ENCODE measurements at places on chromosomes 7 and 10.

DNA sequence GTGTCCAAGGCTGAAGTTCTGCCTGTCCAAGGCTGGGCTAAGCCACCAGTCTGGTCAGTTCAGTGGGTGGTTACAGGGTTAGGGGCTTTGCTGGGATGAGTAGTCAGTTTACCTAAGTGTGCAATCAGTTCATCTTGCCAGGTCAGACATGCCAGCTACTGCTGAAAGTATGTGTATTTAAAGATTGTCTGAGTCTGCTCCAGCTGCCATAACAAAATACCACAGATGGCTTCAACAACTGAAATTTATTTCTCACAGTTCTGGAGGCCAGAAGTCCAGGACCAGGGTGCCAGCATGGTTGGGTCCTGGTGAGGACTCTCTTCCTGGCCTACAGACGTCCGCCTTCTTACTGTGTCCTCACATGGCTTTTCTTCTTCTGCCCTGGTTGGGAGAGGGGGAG lies 52.4 kb upstream of the TNS3 start:
- DNase-seq, result no peak

DNA sequence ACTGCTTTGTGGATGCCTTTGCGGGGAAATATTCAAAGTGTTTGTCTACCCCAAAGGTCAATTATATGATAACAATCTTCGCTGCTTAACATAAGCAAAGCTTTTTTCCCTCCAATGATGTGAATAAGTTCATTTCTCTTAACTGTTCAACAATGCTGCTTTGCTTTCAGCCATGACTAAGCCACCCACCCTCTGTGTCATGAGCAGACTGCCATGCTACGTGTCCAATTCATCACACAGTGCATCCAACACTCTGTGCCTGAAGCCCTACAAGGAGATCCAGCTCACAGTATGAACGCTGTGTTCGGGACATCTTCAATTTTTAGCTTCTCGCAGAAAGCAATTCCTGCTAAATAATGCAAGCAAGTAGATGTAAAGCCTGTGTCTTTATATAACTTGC lies 5.7 kb upstream of the TAS2R40 start:
- no peak for DNase-seq

GRCh38 chr7:117200786-117201458 lies 121.9 kb downstream of the WNT2 start:
- DNase-seq, result no peak

- DNase-seq, result peak; percentile 63
These were observed at the start of gene KLF6 for GRCh38 chr10:3784510-3785250. KLF6 (minus strand) TSS chr10:3785209; CDS start chr10:3785014, 195 bp downstream.

GRCh38 chr10:49512121-49512809 lies 26.7 kb downstream of the ERCC6 start:
- DNase-seq, result no peak

- DNase-seq, result no peak
These were observed 12.2 kb upstream of the KLRG2 start for GRCh38 chr7:139495580-139496125.

- no peak for DNase-seq
These were observed 979 bp upstream of the NODAL start for GRCh38 chr10:70442332-70442988.

DNA sequence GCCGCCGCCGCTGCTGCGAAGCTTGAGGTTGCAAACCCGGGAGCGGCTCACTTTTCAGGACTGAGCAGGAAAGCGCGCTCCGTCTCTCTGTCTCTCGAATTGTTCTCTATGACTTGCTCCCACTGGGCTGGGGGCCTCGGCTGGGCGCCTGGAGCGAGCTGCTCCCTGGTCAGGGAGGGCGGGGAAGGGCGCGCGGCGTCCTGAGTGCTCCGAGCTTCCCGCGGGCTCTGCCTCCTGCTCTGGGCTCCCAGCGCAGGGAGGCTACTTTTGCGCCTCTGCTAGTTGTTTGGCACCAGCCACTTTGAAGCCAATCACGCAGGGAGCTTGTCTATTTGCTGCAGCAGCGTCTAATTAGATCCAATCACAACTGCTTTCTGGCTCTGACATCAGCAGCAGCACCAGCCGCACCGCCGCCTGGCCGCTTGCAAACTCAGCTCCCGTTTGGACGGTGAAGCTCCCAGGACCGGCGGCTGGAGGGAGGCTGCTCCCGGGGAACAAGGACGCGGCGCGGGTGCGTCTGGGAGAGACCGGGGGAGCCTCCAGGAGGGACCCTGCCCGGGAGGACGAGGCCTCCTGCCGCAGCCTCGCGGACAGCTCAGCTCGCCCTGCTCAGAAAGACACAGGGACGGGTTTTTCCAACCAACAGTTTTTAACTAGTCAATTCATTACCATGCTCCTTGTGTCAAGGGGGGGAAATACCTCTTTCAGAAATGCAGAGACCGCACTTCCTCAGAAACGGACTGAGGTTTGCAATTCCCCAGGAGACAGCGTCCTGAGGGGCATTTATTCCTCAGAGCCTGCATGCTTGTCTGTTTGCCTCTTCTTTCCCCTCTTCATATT lies at the start of gene ADARB2:
TSS of gene ADARB2 (minus strand) at position 304 of the 840 bp plus-strand sequence.
- no peak for DNase-seq

- DNase-seq, result peak; percentile 21
These were observed 19.8 kb downstream of the PIK3AP1 start for GRCh38 chr10:96700374-96701099.

DNA sequence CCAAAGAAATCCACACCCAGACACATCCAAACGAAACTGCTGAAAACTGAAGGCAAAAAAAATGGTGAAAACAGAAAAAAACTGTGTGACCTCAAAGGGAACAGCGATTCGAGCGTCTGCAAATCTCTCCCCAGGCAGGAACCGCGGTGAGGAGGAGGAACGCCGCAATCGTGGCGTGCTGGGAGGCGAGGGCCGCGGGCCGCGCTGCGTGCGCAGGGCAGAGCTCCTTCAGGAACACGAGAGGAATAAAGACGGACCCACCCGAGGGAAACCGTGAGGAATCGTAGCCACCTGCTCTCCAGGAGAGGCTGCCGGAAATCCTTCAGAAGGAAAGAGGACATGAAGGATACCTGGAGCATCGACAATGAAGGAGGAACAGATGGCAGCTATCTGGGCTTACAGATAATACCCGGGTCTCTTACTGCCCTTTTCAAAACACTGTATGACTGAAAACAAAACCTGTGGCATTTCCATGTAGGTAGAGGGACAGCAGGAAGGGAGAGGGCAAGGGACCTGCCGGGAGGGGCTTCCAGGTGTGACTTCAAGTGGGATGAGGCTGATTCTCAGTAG lies 266.0 kb downstream of the MAD1L1 start:
- no peak for DNase-seq

DNA sequence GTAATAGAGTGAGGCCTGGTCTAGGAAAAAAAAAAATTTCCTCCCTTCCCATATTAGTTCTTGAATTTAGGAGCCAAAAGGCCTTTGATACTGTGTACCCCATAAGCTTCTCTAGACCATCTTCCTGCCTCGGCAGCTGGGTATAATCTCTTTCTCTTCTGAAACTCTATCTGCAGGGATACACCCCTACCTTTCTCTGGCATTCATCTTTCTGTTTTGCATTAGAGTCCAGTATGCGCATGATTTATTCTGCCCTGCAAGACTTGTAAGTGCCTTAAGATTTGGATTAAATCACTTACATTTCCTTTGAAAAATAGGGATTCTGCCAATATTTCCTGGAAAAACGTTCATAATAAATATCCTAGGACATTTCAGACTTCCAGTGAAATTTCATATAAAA lies 431.2 kb downstream of the PLXDC2 start:
- no peak for DNase-seq

- DNase-seq, result no peak
These were observed 14.9 kb upstream of the TES start for GRCh38 chr7:116195451-116195850.

DNA sequence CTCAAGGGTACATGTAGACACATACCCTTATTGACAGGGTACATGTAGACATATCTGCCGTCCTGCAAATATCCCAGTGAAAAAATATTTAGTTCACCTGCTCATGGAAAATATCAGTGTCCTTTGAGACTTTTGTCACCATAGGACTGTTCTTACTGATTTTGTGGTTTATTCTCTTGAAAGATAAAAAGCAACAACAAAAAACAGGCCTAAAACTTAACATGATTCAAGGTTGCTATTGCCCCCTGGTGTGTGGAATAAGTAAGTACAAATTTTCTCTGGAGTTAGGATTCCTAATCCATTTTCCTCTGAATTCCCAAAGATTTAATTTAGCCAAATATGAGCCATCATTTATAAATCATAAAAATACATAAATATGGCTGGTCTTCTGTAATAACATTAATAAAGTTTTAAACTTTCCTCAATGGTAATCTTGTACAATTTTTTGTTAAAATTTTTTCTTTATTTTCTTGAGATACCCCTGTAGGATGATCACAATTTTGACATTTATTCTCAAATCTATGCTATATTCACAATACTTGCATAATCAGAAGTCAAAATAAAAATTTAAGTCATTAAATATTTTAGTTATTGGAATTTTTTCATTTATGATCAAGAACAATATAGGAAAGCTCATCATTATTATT lies 741.4 kb upstream of the POT1 start:
- no peak for DNase-seq

DNA sequence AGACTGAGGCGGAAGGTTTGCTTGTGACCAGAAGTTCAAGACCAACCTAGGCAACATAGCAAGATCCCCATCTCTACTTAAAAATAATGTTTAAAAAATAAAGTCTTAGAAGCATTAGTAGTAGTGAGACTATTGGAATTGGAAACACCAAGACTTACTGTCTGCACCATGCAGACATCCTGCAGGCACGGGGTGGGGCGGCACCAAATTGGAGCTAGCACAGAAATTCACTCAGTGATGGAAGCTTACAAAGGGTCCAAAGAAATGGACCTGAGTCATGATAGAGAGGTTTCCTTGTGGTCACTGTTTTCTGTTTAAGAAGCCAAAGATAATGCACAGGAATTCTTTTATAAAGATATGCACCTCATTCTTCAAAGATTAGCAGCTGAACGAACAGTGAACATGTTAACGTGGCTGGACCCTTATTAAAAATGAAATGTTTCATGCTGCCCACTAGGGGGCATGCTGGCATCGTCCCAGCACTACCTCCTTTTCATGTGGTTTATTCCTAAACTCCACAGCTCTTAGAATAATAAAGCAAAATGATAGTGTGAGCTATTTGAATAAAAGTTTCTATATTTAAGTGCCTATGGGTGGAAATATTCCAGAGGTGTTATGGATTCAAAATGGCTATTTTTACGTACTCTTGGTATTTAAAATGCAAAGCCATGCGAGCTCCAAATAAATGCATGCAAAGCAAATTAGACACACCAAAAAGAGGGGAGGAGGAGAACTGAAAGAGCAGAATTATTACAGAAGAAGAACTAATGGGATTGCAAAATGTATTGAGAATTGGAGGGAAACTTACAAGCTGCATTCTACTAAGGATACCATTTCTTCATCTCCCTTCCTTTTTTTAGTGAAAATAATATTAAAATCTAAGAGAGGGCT lies 28.6 kb downstream of the PDSS1 start:
- DNase-seq, result peak; percentile 51

GRCh38 chr7:1192171-1192676 lies 32.2 kb upstream of the ZFAND2A start:
- DNase-seq, result no peak

GRCh38 chr10:11387551-11388222 lies 223.8 kb downstream of the USP6NL start:
- DNase-seq, result no peak

- no peak for DNase-seq
These were observed 34.2 kb downstream of the SRI start for GRCh38 chr7:88185650-88186049.

GRCh38 chr10:69757553-69758309 lies 44.0 kb upstream of the COL13A1 start:
- peak; percentile 46 for DNase-seq

DNA sequence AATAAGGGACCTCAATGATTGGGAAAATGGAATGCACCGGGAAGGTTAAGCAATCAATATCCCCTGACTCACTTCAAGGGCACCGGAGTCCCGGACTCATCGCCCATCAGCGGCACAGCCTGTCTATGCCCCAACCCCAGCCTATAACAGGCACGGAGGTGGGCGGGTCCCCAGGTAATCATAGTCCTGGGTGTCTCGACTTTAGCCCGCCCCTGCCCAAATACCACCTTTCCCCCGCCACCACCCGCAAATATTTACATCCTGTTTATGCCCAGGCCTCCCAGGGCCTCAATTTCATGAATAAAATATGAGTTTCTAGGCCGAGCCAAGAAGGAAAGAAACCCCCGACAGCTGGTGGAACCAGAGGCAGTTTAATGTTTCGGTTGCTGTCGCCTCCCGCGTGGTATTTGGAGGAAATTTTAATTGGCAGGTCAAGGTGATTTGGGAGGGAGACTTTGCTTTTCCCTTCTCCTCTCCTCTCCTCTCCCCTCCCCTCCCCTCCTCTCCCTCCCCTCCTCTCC lies 15.6 kb upstream of the RFC2 start:
- DNase-seq, result peak; percentile 46

DNA sequence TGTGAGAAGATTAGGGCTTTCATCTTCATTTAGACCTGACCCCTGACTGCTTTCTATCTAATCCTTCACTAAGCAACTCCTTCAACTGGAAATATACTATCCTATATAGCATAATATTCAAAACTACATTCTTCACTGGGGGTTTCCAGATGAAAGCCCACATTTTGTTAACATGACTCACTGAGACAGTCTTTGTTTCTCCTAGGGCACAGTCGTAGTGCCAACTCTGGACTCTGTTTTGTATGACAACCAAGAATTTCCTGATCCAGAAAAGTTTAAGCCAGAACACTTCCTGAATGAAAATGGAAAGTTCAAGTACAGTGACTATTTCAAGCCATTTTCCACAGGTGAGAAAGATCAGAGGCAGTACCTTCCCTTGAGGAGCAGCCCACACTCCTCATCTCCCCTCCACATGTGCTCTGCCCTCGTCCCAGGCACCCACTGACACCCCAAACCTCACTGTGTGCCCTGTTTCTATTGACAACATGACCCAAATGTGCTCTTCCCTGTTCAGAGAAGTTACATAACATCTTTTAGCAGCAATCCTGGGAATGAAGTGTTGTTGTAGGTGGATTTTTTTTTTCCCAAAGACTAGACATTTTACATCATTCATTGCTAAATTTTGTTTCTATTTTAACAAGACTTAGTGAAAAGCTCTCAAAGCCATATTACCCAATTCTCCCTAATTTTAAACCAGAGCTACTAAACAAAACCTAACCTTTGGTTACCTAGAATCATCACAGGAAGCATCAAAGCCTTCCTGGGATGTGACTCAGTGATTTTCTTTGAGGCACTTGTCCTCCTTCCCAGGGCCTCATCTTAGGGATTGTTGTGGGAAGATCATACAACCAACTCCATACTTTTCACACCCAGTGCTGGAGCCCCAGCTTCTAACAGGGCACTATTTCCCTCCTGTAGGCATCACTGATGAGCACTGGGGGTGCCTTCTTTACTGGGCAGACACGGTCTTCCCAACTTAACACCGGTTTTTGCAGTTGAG lies 10.7 kb downstream of the CYP2E1 start:
- no peak for DNase-seq

- DNase-seq, result no peak
These were observed 94.8 kb upstream of the CDK13 start for GRCh38 chr7:39855325-39855674.

Measured in left ventricle myocardium inferior (tissue), 1 donor.